Uterus (tissue), 4 donors: ENCODE measurements at places on chromosomes 5 and 9. TPM values are rescaled to one million over a fixed set of nuclear protein-coding genes. Genes with fewer than 3 reads are reported as not detected.

Gene EPB41L4A
- total RNA-seq = 19.6 TPM

Gene BHMT2
- 16.4 TPM for total RNA-seq

Gene KCNT1
- 0.52 TPM for total RNA-seq

Gene ADGRD2
- 0.76 TPM for total RNA-seq

Gene PCDHGB4
- total RNA-seq = 13.1 TPM

Gene NEURL1B
- total RNA-seq = 136 TPM

Gene IFNE
- not detected for total RNA-seq

Gene DRD1
- not detected for total RNA-seq

Gene IFNA21
- total RNA-seq = not detected

Gene FOCAD
- 86.5 TPM for total RNA-seq

Gene TCF7
- total RNA-seq = not detected

Gene INSYN2B
- total RNA-seq = not detected
